ENCODE measurements at places on chromosomes 4 and X.

- peak; percentile 1 for DNase-seq
These were observed 108.0 kb downstream of the LRBA start for GRCh38 chr4:150906987-150907633.

DNA sequence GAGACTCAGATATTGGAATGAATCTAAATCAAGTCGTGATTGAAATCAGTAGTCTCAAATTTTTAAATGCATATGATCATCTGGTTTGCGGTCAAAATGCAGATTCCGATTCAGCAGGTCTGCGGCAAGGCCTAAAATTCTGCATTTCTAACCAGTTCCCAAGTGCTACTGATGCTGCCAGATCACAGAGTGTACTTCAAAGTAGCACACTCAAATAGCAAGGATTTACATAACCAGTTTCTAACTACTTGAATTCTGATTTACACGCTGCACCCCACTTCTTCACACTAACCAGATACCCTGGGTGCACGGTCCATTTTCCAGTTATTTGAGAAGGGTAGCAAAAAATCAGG lies 752 bp downstream of the MBTPS2 start:
- DNase-seq: peak; percentile 7

GRCh38 chr4:18621186-18621585 lies 599.6 kb upstream of the LCORL start:
- DNase-seq: no peak

GRCh38 chr4:3706111-3706511 lies 60.1 kb upstream of the ADRA2C start:
- DNase-seq: no peak

DNA sequence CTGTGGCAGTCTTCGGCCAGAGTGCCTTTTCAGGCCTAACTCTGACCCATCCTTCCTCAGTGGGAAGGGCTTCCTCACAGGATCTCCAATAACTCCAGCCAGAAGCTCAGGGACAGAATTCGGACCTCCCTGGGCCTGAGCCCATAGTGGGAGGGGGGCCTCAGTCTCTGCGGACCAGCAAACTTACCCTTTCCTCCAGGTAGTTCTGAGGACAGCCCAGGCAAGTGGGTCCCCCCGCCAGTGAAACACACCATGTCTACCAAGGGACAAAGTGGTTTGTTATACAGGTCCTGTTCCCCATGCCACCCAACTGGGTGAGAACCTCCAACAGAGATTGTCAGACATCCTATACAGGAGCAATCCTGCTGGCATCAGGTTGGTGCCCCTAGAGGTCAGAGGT lies 350.4 kb downstream of the RAB28 start:
- DNase-seq: no peak

DNA sequence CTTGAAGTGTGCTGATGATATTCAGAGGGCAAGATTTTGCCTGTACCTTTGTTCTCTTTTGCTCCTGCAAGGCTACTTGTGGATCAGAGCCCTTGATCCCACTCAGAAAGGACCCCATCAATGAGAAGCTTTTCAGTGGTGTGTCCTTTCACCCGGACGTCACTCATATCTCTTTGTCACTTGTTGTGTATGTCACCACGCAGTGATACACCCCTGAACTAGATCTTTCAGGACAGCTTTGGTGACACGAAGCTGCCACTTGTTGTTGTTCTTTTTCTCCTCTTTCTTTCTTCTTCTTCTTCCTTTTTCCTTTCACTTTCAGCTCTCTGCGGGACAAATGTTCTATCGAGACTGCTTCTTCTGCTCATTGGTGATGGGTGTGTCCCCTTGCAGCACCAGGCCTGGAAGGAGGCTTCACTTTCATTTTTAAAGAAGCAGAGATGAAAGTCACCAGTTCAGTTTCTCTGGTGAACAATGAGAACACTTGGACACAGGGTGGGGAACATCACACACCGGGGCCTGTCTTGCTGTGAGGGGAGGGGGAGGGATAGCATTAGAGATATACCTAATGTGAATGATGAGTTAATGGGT lies 83.6 kb downstream of the NBDY start:
- DNase-seq: no peak

DNA sequence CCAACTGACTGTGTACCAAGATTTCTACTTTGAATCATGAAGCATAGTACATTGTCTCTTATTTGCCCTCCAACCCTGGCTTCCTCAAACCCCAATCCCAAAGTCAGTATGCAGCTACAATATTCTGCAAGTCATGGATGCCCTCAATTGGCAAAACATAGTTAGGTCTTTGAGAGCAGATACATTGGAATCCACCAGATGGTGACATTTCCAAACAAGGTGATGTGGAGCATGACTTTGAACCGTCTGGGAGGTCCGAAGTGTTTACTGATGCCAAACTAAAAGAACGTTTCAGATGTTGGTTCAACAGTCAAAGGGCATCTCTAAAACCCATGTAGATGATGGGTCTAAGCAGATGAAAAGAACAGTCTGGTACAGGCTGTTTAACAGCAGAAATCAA lies 43.7 kb upstream of the FRMD7 start:
- peak; percentile 0 for DNase-seq

- peak; percentile 98 for DNase-seq
These were observed 28.5 kb upstream of the FGF5 start for GRCh38 chr4:80237992-80238391.

- peak; percentile 43 for DNase-seq
These were observed 51.0 kb downstream of the KDR start for GRCh38 chr4:55074386-55074785.

- DNase-seq: no peak
These were observed 104.4 kb upstream of the SCML1 start for GRCh38 chrX:17632942-17633341.

DNA sequence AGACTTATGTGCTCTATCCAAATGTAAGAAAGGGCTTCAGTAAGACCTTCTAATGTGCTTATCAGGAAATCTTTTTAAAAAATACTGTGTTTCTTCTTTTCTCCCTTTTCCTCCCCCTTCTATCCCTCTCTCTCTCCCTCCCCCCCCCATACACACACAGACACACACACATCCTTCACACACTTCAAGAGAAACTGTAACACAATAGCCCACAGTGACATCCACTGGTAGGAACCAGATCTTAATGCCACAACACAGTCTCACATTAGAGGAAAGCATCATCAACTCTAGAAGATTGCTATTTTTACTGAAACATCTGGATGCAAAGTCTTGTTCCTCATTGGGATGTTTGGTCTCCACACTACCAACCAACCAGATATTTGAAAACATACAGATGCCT lies 4.6 kb downstream of the PCDH19 start:
- DNase-seq: no peak

GRCh38 chr4:103996637-103997036 lies 276.9 kb upstream of the TACR3 start:
- peak; percentile 78 for DNase-seq

DNA sequence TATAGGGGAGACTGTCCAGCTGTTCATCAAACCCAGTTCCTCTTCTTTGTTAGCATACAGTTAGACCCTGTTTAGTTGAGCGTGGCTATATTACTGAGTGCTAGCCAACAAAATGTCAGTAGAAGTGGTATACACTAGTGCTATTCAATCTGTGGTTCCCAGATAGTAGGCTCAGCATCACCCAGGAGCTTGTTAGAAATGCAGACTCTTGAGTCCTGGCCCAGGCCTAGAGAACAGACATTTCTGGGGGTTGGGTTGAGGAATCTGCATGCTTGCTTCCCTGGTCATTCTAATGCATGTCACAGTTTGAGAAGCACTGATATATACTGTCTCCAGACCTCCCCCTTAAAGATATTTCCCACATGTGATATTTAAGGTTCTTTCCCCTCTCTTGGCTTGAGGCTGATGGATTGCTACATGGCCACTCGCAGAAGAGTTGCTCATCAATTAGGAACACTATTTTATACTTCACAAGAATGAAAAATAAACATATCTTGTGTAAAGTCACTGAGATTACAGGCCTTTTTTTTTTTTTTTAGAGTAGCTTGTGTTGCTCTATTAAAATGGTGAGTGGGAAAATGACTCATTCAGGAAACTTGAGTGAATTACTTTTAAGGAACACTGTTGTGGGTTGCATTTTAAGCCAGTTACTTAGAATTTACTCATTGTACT lies 289.0 kb downstream of the STIM2 start:
- peak; percentile 70 for DNase-seq

DNA sequence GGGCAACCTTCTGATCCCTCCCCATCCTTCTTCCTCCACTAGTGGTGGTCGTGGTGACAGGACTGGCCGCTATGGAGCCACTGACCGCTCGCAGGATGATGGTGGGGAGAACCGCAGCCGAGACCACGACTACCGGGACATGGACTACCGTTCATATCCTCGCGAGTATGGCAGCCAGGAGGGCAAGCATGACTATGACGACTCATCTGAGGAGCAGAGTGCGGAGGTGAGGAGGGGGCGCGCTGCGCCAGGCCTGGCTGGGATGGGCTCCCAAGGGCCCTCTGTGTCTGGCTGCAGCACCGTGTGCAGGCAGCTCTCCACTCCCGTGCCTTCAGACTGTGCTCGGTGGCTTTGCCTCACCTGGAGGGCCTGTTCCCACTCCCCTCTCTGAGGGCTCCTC lies 24.3 kb downstream of the RBM10 start:
- no peak for DNase-seq

DNA sequence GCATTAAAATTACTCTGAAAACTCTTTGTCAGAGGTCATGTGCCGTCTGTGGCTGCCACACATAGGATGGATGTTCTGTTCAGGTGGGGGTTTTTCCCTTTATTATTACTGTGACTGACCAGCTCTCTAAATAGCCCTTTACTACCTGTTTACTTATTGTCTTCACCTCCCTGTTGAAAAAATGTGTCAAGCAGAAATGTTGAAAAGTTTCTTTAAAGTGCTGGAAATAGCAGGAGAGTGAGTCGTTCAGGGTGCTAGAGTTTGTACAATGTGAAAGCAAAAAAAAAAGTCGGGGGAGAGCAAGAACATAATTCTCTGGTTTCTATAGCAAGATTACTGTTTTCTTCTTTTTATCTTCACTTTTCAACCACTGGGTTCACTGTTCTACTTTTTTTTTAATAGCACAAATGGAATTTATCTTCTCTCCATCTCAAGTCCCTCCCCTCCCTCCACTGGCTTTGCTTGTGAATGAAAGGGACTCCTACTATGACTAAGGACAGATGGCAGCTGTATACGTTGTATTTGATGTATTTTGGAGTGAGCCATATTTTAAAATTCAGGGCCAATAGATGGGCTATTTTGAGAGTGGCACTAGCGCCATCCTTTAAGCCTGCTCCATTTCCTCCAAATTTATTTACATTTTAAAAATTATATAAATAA lies 33.3 kb downstream of the ARX start:
- peak; percentile 46 for DNase-seq

GRCh38 chrX:49250578-49250977 lies 13.9 kb downstream of the FOXP3 start:
- no peak for DNase-seq
